ENCODE measurements at places on chromosomes 12 and 14.
A peak's percentile ranks its signal among the peaks of the same experiment; 100 is the strongest.

DNA sequence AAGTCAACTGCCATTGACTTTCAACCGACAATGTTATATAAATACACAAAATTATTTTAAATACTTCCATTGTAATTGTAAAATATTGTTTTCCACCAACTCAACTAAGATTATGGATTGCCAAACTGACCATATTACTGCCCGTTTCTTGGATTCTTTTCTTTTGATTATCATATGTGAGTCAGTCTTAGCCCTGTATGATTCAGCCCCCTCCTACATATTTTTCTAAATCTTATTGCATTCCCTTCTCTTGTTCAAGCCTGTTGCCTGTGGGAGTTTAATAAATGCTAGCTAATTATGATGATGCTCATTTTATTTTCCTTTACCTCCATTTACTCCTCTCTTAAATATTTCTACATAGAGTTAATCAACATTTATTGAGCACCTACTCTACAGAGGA is 6.8 kb downstream of the RASSF9 start:
- no peak for DNase-seq

- peak; percentile 51 for DNase-seq
Observed at GRCh38 chr14:101761881-101762529, 496 bp downstream of the PPP2R5C start.

GRCh38 chr12:110245369-110245772 is 35.7 kb upstream of the ATP2A2 start:
- peak; percentile 57 for DNase-seq

DNA sequence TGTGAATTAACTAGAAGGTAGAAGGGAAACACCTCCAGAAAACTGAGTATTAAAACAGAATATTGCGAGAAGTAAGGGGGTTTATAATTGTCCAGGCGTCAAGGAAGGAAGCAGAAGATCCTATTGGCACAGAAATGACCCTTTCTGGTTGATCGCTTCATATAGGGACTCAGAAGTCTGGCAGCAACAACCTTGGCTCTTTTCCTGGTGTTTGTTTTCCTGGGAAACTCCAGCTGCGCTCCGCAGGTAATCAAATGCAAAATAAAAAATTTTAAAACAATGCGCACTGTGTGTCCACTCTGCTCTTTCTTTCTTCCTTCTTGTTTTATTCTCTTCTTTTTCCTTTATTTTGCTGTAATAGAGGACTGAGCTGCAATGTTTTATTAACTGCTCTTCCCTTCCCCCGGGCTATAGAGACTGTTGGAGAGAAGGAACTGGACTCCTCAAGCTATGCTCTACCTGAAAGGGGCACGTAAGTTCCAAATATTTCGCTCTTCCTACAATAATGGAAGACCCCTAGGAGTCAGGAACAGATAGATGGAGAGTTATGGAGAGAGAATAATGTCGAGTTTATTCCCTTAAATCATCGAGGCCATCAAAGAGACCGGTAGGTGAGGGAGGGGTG is 737 bp downstream of the SPX start:
- no peak for DNase-seq

- DNase-seq: no peak
Observed at GRCh38 chr12:83408851-83409250, 722.1 kb downstream of the TMTC2 start.

- DNase-seq: no peak
Observed at GRCh38 chr12:114992443-114992842, 308.5 kb upstream of the TBX3 start.

GRCh38 chr12:132561427-132562156 is 48.8 kb downstream of the LRCOL1 start:
- peak; percentile 8 for DNase-seq

DNA sequence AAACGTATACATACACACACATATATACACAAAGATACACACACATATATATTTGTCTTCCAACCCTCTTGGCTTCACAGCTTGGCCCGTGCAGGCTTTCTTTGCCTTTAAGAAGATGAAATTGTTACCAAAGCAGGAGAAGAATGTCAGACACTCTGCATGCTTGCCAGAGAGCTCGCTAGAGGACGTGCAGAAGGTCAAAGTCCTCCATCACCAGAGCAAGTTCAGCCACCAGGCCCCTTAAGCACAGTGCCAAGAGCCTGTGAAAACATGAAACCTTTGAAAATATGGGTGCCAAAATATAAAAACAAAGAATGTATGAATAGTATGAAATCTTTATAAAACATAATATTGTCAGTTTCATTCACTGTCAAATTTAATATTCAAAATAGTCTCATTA is 14.9 kb upstream of the MCRS1 start:
- DNase-seq: no peak

DNA sequence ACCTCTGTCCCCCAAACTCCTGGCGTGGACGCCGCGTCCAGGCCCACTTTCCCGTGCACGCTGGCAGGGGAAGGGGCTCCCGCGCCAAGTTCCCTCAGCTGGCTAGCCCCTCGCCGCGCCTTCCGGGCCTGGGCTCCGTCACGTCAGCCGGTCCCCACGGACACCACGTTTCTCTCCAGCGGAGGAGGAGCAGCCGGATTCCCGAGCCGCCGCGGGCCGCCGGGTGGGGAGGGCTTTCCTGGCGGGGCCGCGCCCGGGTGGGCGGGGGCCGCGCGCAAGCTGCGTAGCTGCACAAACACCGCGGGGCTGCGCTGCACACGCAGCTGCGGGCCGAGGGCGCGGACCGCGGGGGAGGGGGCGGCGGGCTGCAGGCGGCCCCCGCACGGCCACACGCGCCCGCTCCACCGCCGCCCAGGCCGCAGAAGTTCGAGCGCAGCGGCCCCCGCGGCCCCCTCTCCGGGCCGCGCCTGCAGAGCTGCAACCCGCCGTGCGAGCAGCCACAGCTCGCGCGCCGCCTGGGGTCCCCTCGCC is 45.1 kb upstream of the PNMA1 start:
- peak; percentile 59 for DNase-seq
